ENCODE measurements at places on chromosomes 5 and 9.

- no peak for DNase-seq
Observed at GRCh38 chr5:174810796-174811195, 86.4 kb downstream of the MSX2 start.

- no peak for DNase-seq
Observed at GRCh38 chr9:93365427-93366118, 85.9 kb upstream of the FAM120A start.

- DNase-seq: no peak
Observed at GRCh38 chr9:14993901-14994554, 83.8 kb upstream of the FREM1 start.

DNA sequence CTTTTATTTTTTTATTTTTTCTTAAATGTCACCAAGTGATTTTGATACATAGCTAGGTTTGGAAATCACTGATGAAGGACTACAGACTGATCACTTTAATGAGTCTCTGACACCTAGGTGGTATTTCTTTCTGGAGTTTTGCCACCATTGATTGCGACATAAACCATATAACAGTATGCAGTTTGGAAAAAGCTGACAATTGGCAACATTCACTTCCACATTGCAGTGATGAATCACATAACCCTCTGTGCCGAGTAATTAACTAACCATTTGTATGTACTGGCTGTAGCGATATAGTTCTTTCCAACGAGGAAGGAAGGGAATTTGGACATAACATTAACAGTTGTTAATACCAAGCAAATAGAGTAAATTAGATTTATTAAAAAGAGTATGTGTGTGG, 222.9 kb upstream of the EFNA5 start:
- DNase-seq: no peak

GRCh38 chr5:120510994-120511686, 47.0 kb downstream of the PRR16 start:
- no peak for DNase-seq

DNA sequence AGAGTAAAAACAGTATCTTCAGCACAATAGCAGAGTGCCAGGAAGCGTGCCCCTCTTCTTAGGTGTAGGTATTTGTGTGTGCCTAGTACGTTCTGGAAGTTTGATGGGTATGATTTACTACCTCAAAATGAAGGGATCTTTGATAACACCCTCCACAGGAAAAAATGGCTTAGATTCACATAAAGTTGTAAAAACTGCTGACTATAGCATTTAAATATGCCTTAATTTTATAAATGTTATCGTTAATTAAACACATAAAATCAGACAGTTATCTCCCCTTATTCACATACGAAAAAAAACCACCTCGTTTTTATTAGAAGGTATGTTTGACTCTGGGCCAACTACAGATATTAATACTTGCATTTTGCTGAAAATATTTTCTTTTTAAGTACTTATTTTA, 243.6 kb upstream of the TBCA start:
- DNase-seq: no peak

DNA sequence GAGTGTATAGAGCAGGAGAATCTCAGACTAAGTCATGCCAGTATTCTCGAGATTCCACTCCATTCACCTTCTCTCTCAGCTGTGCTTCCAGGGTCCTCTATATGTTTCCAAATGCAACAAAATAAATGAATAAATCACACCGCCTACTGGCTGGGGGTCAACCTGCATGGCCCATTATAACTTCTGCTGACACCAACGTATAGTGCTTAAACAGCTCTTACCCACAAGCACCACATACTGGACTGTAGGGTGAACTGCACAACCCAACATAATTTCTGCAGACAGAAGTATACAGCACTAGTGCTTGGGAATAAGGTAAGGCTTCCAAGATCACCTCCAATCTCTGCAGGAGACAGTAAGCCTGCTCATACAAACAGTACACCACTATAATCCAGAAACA, 33.1 kb upstream of the HTR4 start:
- DNase-seq: no peak

GRCh38 chr5:76165711-76166374, 82.7 kb downstream of the SV2C start:
- DNase-seq: no peak

DNA sequence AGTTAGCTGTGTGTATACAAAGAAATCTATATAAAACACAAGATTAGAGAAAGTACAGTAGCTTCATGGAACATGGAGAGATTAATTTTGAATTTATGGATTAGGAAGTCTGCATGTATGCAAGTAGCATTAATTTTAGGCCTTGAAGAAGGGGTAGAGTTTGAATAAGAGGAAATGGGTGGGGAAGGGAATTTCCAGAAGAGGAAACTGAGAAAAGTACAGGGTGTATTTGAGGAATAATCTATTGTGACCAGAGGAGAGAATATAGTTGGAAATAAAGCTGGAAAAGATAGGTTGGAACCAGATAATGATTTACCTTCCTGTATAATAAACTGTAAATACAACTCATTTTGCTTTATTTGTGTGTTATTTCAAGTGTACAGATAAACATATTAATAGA, 53.6 kb downstream of the CWC27 start:
- no peak for DNase-seq

GRCh38 chr9:21053851-21054250, 22.4 kb upstream of the HACD4 start:
- no peak for DNase-seq

DNA sequence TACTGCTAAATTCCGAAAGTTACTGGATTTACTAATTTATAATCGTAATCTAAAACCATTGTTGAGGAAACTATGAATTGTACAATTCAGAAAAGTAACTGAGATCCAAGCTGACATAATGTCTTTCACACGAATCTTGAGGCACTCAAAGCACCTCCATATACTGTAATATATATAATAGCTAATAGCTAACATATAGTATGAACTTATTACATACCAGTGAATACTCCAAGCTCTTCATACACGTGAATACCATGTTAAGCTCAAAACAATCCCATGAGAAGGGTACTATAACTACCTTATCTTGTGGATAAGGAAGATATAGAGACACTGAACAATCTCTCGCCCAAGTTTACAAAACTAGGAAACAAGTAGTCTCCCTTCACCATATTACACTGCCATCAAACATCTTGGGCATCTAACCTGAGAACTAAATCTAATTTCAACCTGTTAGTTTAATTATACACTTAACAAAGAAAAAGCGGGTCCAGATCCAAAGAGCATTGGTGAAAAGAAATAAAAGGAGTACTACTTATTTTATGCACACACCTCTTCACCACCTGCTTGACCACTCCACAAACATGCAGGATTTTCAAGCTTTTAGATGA, 1.0 kb downstream of the NUDCD2 start:
- no peak for DNase-seq

- DNase-seq: no peak
Observed at GRCh38 chr5:27008604-27009539, 29.5 kb downstream of the CDH9 start.

DNA sequence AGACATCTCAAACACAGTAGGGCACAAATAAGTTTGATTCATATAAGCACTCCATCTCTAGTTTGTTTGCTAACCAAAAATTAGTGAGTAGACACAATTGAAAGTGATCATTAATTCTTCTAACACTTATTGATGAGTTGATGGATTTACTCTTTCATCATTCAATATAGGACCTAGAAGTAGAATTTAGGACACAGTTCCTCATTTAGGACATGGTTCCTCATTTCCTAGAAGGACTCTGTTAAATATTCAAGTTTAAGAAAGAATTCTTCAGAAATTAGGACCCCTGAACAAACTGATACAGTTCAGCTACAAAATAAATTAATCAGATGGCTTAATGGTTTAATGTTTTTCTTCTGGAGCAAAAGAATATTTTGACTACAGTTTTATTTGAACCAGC, 143.5 kb upstream of the PRR16 start:
- no peak for DNase-seq

DNA sequence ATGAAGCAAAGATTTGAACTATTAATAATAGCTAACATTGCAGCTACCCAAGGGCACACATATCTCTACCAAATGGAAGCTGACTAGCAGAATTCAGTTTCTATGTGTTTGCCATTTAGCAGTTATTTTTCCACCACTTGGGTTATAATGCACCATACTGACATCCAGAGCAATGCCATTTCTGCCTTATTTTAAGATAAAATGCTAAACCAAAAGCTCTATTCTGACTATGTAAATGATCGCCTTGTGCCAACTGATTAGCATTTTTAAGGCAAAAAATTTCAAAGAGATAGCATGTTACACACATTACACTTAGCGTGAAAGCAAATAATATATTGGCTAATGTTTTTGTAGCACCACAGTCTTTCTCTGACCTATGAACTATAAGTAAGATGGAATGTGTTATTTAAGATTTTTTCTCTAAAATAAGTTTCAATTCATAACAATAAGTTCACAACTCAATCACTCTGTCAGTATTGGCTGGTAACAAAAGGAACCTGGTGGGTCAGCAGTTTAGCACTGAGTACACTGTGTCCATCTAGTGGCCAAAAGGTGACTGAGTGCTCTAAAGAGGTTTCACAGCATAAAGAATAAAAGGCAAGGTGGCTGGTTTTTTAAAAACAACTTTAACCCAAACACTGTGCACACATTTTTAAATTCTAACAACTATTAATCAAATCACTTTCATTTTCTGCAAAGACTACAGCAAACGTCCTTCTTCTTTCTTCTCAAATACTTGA, 443.5 kb downstream of the PDE4D start:
- DNase-seq: no peak

DNA sequence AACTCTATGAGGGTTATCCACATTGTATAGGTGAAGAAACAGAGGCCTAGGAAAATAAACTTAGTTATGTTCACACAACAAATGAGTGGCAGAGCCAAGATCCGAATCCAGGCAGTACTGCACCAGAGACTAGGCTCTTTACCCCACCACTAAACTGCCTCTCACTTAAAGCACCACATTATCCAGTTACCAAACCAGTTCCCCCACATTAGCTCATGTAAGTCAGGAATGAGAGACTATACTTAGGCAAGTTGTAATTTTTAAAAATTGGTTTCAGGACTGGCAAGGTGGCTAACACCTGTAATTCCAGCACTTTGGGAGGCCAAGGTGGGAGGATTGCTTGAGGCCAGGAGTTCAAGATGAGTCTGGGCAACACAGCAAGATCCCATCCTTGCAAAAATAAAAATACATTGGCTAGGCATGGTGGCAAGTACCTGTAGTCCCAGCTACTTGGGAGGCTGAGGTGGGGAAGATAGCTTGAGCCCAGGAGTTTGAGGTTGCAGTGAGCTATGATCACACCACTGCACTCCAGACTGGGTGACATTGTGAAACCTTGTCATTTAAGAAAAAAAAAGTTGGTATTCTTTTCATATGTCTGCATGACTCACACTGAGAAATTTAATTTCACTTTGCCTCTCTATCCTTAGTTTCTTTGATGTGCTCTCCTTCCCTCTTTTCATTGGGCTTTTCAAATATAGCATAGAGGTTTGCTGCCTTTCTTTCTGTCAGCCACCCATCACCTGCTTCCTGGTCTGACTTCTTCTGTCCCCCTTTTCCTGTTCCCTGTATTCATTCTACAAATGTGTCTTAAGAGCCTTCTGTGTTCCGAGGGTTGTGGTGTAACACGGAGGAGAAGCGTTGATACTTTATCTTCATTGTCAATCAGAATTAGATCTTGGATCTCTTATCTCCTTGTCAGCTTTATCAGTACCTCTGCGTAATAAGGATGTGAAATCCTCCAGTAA, 64.7 kb downstream of the ERMP1 start:
- DNase-seq: no peak

DNA sequence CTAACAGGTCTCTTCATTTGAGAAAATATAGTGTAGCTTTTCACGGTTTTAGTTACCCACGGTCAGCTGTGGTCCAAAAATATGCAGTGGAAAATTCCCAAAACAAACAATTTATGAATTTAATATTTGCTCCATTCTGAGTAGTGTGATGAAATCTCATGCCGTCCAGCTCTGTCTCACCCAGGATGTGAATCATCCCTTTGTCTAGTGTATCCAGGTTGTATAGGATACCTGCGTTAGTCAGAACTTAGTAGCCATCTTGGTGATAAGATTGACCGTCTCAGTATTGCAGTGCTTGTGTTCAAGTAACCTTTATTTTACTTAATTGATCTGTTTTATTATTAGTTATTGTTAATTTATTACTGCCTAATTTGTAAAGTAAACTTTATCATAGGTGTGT, 41.1 kb downstream of the NDUFS4 start:
- no peak for DNase-seq

GRCh38 chr9:94443032-94443722, 111.7 kb upstream of the PCAT7 start:
- no peak for DNase-seq

DNA sequence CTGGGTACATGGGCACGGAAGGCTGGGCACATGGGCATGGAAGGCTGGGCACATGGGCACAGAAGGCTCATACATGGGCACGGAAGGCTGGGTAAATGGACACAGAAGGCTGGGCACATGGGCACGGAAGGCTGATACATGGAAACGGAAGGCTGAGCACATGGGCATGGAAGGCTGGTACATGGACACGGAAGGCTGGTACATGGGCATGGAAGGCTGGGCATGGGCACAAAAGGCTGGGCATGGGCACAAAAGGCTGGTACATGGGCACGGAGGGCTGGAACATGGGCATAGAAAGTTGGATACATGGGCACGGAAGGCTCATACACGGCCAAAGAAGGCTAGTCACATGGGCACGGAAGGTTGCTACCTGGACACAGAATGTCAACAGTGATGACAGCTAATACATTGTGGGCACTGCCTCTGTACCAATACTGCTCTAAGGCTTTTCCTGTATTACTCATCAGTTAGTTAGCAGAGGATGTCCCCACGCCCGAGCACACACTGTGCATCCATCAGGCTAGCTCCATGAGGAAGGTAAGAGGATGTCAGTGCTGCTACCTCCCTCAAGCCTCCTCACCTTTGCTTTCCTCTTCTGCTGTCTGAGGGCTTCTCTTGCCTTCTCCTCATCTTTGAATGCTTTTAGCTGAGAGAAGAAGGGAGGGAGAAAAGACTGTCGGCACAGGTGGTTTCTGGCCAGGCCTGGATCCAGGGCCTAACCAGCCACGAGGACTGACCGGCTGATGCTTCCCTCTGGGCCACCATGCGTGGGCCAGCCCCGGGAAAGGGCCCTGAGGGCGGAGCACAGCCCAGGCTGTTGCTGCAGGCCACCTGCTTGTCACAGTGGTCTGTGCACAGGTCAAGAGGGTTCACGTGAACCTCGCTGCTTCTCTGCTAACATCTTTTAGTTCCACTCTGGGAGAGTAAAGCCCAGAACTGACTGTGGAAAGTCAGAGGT, 14.3 kb downstream of the GPX3 start:
- DNase-seq: no peak

DNA sequence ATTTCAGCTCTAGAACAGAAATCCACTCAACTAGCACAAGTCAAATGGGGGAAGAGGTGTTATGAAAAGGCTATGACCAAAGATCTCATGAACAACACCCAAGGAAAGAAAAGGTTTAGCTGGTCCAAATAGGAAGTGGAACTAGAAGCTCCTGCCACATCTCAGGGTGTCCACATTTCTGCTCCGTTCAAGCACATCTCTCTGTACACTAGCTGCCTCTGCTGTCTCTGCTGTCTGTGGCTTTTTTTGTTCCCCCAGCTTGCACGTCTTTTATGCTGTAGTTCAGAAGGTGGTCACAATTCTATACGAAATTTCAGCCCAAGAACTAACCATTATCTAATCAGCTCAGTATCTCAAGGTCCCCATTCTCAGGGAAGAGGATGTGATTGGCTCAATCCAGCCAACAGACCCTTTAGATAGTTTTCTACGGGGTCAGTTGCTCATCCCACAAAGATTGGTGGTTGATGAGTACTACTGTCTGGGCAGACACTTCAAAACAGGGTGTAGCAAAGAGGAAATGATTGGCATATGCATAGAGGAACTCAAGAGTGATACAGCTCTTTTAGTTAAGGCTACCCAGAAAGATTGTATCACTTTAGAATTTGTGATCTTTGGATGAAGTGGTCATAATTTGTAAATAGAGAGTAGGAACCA, 44.0 kb downstream of the FANCC start:
- DNase-seq: no peak

GRCh38 chr9:34647651-34648050, 1.2 kb downstream of the GALT start:
- DNase-seq: no peak
